Nucleus accumbens (tissue), 56 donors: ENCODE measurements at places on chromosomes 7 and 10.
A peak's percentile ranks its signal among the peaks of the same experiment; 100 is the strongest.

DNA sequence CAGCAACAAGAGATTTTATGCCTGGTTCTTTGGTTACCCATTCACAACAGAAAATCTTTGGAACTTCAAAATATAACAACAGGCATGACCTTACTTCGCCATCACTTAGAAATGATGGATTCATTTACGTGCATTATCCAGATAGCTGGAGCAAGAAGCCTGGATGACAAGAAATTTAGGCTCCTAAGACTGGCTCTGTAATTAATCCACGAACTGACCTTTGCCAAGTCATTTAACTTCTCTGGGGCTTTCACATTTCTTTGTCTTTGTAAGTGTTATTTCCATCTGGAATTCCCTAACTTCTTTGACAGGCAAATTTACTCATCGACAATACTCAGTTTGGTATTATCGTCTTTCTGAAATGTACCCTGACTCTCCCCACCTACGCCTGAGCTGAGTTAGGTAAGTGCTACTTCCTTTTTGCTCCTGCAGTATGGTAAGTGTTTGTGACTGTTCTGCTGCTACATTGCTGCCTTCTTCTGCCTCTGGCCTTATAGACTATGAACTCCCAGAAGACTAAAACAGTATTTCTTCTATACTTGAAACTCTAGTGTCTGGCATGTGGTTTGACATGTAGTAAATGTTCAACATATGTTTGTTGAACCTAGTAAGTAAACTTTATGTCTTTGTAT, 5.5 kb upstream of the MDFIC start:
- DNase-seq, result no peak

DNA sequence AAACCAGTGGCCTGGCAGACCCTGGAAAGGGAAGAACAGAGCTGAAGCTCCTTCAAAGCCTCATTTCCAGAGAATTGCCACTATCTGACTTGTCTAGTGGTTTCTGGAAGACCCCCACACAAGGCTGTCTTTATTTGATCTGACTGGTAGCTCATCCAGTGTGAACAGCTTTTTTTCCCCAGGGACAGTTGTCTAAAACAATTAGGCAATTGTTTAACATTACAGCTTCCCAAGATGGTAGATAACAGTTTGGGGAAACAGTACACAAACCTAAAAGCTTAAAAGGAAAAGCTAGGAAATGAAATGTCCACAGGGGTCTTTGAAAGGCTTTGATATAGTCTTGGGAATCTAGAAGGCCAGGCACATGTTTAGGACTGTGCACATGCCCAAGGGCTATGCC, 203.4 kb upstream of the CTBP2 start:
- DNase-seq, result no peak

- DNase-seq, result no peak
These were observed 644.5 kb upstream of the GALNT17 start for GRCh38 chr7:70487428-70487827.

DNA sequence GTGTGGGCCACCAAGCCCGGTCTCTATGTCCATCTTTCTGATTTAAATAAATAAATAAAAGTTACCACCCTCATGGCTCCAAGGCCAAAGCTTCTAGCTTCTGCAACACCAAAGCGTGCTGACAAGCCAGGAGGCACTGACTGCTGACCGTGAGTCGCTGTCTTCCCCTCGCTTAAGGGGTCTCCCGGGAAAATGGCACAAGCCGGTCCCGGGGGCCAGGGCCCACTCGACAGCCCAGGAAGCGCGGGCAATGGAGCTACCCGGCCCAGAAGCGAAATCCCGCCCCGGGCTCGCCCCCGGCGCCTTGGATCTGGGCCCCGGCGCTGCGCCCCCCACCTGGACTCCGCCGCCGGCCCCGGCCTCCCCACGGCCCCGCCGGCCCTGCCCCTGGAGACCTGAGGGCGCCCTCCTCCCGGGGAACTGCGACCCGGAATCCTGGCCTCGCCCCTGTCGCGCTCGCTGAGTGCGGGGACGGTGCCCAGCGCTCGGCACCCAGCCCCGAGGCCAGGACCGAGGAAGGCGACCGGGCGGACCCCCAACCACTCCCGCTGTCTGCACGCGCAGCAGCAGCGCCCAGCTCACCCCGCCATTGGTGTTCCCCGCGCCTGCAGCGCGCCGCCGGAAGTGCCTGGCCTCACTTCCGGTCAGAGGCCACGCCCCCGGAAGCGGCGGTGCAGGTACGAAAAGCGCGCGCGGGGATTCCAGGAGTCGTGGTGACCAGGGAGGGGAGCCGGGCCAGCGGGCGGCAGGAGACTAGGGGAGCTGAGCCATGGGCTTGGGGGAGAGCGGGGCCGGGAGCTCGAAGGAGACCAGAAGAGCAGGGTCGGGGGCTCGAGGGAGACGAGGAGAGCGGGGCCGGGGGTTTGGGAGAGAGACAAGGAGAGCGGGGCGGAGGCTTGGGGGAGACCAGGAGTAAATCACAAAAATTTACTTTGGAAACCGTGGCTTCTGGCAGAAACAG, at the start of the genes MRM2 and NUDT1:
Gene MRM2 (minus strand): TSS at position 626 of the 961 bp plus-strand sequence. CDS start 36 bp downstream, at position 590.
Gene NUDT1 (plus strand): TSS at position 647 of the 961 bp plus-strand sequence. CDS start 2,349 bp downstream, outside the sequence.
- DNase-seq, result peak; percentile 37

DNA sequence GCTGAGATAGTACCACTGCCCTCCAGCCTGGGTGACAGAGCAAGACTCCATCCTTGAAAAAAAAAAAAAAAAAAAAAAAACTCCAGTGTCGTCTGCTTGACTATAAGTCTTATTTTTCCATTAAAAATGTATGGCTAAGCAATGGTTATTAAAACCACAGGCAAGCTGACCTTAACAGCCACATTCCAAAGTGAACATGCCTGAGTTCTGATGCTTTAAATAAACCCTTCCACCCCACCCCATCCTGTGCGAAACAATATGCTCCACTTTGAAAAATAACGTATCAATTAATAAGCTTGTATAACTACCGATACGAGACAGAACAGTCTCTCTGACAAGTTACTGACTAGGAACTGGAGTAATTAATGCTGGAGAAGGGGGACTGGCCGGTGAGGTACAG, 63.7 kb downstream of the LARP4B start:
- DNase-seq, result no peak

DNA sequence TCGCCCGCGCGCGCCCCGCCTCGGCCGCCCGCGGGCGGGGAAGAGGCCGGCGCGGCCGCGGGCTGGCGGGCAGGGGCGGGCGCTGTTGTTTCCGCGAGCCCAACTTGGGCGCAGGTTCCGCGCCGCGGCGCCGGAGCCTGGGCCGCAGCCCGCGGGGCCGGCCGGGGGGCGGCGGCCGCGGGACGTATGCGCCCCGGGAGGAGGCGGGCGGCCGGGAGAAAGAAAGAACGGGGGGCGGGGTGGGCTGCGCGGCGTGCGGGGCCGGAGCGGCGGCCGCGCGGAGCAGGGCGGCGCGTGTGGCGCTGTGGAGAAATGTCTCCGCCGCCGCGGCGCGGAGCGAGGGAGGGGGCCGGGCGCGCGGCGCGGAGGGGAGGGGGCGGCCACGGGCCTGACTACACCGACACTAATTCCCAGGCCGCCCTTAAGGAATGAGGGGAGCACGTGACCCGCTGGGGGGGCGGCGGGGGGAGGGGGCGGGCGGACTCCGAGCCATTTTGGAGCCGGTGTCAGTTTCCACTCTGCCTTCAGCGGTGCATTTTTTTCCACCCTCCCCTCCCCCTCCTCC, at the start of gene BMI1:
Gene BMI1 (plus strand): TSS at position 509 of the 565 bp plus-strand sequence. CDS start 5,351 bp downstream, outside the sequence.
- DNase-seq, result peak; percentile 82

- no peak for DNase-seq
These were observed 250.4 kb upstream of the FZD8 start for GRCh38 chr10:35892526-35892925.

- no peak for DNase-seq
These were observed 127.9 kb upstream of the PRSS58 start for GRCh38 chr7:142385491-142386340.

- DNase-seq, result no peak
These were observed 133.8 kb downstream of the TCERG1L start for GRCh38 chr10:131177431-131178327.

- no peak for DNase-seq
These were observed 59.1 kb upstream of the CALD1 start for GRCh38 chr7:134720091-134720935.

DNA sequence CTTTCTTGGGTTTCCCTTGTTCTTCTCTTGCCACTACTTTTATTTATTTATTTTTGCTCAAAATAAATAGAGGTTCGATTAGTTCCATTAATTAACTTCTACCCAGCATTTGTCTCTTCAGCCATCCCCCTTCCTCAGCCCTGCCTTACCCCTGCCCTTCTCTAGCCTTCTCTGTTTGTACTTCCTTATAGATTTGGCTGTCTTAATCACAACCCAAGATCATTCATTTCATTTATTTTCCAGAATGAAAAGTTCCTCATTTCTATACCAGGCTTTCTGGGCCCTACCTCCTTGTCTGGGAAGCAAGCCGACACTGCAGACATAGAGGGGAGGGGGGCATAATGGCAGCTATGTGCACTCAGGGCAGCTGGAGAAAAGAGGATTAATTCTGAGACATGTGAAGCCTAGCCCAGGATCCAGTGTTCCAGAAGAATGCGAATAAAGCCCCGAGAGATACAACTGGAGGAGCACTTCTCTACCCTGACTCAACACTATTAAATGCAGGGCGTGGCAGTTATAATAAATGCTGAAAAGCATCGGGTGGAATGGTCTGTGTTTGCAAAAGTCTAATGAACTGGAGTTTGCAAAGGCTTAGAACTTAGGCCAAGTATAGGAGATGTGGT, 6.4 kb upstream of the PDCD4 start:
- DNase-seq, result no peak

DNA sequence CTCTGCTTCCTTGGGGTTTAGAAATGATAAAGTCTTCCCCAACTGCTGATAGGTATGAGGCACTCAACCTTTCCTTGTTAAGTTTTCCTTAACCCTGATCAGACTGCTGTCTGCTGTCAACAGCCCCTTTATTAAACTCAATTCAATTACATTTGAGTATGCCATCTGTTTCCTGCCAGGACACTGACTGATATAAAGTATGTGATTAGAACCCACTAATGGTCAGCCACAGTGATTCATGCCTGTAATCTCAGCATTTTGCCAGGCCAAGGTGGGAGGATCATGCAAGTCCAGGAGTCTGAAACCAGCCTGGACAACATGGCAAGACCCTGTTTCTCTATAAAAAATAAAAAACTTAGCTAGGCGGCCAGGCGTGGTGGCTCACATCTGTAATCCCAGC, 18.1 kb downstream of the BAZ1B start:
- DNase-seq, result no peak

DNA sequence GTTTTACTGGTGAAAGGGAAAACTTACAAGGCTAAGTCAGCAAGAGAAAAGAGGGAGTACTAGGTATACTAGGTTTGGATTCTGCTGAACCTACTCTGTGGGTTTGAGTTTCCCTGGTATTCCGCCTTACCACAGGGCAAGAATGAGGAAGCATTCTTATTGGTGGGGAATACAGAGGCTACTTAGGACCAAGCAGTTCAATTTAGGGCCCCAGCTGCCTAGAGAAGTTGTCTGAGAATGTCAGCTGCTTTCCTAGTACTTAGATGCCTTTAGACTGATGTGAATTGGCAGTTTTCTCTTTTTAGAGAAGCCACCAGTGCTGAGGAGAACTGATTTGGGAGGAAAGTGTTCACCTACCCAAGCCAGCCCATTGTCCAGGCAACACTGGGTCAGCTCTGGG, 409.0 kb upstream of the LRGUK start:
- DNase-seq, result no peak

DNA sequence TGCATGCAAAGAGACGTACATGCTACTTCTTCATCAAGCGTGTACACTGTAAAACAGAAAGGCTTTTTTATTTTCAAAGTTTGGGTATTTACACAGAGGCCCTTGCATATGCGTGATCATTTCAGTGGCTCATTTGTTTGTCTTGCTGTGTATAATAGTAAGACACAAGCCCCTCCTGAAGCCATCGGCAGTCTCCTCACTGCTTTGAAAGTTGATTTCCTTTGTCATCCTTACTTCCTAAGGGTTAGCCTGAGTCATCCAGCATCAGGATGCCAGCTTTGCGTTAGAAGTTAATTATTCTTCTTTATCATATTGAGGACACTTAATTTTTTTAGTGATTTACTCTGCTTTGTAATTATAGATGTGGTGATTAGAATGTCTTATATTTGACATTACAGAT, 72.5 kb upstream of the CTBP2 start:
- DNase-seq, result no peak

DNA sequence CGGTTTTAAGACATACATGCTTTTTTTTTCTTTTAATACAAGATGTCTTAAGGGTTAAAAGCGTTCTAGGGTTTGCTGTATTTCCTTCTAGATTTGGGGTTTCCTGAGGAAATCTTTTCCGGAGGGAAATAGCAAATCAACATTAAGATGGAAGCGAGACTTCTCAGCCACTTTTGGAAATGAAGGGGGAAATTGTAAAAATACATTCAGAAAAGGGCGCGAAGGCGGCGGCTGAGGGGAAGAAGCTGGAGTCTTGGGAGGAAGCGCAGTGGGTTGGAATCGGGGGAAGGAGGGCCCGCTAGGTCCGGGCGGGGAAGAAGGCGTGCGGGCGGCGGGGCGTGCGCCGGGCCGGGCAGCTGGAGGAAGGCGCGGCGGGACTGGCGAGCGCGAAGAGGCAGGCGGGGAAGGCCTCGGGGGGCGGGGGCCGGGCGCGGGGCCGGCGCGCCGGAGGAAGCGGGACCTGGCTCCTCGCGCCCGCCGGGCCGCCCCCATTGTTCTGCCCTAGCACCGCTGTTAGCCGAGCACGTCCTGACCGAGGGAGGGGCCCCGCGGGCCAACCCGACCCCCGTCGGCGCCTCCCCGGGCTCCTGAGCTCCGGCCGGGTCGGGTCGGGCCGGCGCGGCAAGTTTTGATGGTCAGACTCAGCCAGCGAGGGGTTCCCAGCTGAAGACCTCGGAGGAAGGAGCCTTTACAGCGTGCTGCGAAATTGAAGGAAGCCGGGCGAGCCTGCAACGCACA, 1.5 kb upstream of the SKIDA1 start:
- no peak for DNase-seq

DNA sequence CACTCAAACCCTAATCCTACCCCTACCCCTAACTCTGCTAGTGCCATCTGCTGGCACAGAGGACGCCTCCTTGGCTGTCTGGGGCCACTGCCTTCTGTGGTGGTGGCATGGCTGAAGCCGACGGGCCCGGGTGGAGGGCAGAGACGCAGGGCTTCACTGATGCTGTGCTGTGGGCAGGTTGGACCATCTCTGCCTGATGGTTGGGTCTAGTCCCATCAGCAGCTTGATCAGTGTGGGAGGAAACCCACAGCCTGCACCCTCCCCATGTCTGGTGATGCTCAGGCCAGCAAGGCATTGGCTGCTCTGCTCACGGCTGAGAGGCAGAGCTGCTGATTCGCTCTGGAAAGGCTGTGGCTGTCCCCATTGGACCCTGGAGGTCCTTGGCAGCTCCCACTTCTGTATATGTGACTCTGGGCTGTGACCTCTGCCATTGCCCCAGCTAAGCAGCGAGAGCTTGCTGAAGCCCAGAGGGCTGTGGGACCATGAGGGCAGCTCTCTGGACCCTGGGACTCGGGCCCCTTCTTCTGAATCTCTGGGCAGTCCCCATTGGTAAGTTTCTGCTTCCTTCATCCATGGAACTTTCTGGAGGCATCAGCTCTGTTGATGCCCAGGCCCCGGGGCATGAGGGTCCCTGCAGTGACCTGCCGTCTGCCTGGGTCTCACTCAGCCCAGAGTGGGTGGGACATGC, at the start of gene SCART1:
Gene SCART1 (plus strand): TSS at position 430 of the 688 bp plus-strand sequence. CDS start 53 bp downstream, at position 483.
- no peak for DNase-seq

GRCh38 chr7:7808156-7808555, 89.7 kb upstream of the RPA3 start:
- no peak for DNase-seq
